Activated CD4-positive, alpha-beta T cell treated with anti-CD3 and anti-CD28 coated beads, Interleukin-2, amount 50 U/mL, for 48 hours (primary cell): ENCODE measurements at places on chromosomes 3 and 15.

GRCh38 chr3:128875556-128876120, 3.8 kb upstream of the ACAD9 start:
- peak; percentile 71 for DNase-seq

DNA sequence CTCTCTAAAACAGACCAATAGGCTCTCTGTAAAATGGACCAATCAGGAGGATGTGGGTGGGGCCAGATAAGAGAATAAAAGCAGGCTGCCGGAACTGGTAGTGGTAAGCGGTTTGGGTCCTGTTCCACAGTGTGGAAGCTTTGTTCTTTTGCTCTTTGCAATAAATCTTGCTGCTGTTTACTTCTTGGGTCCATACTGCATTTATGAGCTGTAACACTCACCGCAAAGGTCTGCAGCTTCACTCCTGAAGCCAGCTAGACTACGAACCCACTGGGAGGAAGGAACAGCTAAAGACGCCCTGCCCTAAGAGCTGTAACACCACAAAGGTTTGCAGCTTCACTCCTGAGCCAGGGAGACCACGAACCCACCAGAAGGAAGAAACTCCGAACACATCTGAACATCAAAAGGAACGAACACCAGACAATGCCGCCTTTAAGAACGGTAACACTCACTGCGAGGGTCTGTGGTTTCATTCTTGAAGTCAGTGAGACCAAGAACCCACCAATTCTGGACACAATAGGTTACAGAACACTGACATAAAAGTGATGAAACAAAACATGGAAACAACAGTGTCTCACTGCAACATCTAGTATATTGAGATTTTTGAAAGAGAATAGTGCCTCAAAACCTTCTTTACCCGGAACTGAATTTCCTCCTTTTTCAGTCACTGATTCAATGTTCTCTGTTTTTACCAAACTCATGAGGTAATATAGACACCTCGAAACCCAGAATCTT, 28.8 kb upstream of the PLSCR2 start:
- peak; percentile 38 for DNase-seq

DNA sequence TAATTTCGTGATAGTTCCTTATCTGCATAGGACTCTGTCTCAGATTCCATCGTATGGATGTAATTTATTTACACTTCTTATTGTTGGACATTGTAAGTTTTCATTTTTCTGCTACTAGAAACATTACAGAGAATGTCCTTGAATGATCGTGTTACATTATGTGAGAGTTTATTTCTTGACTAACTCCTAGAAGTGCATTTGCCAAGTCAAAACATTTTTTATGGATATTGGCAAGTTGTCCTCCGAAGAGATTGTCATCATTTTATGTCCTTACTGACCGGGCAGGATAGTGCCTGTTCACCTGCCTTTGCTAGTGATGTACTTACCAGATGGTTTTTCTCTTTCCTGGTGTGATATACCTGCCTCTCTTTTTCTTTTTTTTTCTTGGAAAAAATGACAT, 13.4 kb downstream of the ASB7 start:
- no peak for DNase-seq

DNA sequence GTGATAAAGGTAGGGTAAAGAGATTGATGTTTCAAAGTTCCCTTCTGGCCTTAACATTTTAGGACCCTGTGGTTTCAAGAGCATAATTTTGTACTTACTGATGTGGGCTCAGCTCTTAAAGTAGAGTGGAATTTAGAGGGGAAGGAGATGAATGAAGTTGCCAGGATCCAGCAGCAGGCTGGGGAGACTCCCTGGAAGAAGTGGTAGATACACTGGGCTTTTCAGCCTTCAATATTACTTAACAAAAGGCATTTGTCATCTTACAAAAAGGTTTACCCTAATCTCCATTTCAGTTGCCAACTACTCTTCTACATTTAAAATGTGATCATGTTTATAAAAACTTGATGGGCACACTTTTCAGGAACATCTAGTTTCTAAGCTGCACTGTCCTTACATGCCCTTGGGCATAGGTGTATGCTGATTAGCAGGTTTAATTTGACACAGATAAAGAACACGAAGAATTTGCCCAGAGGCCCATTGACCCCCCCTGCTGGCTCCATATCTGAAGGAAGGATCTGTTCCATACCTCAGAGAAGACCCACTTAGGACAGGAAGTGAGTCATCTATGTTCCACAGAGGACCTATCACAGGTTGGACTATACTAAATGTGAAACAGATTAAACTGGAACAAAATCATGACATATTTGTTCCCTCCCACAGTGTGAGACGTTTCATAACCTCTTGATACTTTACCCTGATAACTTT, 93.0 kb upstream of the LPP start:
- DNase-seq, result peak; percentile 59

- no peak for DNase-seq
Measured at GRCh38 chr3:123584284-123584987, 417 bp downstream of the HACD2 start.

GRCh38 chr3:146306656-146307455, 56.0 kb upstream of the PLSCR4 start:
- DNase-seq, result no peak

DNA sequence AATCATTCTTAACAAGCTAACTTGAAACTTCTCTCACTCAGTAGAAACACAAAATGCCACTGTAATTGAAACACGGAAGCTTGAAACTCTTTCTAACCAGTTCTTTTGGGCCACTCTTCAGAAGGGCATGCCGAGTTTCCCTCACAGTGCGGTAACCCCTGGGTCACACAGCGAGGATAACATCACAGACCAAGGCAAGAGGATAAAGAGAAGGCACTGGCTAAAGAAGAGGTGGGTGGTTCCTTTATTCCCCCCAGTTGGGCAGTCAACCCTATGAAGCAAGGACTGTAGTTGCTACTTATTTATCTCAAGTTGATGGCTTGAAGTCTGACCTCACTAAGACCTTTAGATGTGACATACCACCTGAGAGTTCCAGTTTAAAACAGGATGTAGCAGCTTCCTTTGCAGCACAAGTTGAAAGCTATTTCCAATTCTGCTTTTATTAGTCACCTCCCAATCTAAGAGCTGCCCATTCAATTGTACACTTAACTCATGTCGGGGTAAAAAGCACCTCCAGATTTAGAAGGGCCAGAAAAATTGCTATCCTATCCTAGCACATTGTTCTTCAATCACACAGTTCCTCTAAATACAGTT, 272.4 kb downstream of the TIGIT start:
- no peak for DNase-seq

GRCh38 chr3:86985181-86985826, 5.6 kb downstream of the VGLL3 start:
- no peak for DNase-seq

GRCh38 chr3:45477041-45477725, 88.8 kb downstream of the LARS2 start:
- no peak for DNase-seq
